ENCODE measurements at places on chromosomes 5 and 9.

GRCh38 chr5:164277720-164278119, 772.3 kb downstream of the MAT2B start:
- DNase-seq: no peak

- DNase-seq: no peak
Observed at GRCh38 chr9:32394381-32395049, 10.1 kb downstream of the ACO1 start.

- no peak for DNase-seq
Observed at GRCh38 chr9:82363198-82363597, 374.6 kb downstream of the SPATA31D1 start.

GRCh38 chr5:148374690-148375360, 8.9 kb upstream of the FBXO38 start:
- no peak for DNase-seq
